ENCODE measurements at places on chromosomes 1 and 21.

GRCh38 chr1:239536165-239536849 lies 149.9 kb downstream of the CHRM3 start:
- no peak for DNase-seq

- no peak for DNase-seq
Observed at GRCh38 chr21:29190923-29191331, 60.5 kb downstream of the MAP3K7CL start.

GRCh38 chr1:117569856-117570255 lies 36.0 kb upstream of the TENT5C start:
- no peak for DNase-seq

GRCh38 chr1:29655145-29655544 lies 418.8 kb downstream of the PTPRU start:
- no peak for DNase-seq

DNA sequence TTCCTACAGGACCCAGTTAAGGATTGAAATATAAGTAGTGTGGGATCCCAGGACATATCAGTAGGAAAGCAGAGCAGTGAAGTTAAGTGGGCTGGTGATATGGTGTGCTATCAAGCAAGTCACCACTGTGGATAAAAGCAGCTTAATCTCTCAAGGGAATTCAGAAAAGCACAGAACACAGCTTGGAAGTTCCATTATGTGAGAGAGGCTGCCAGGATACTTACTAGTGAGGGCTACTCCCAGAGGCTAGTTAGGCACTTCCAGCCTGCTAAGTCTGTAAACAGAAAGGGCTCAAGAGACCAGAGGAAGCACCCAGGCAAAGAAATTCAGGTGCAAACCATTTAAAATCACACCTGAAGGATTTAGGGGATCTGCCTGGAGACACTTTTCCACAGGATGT lies 18.8 kb upstream of the GRIK1 start:
- no peak for DNase-seq

DNA sequence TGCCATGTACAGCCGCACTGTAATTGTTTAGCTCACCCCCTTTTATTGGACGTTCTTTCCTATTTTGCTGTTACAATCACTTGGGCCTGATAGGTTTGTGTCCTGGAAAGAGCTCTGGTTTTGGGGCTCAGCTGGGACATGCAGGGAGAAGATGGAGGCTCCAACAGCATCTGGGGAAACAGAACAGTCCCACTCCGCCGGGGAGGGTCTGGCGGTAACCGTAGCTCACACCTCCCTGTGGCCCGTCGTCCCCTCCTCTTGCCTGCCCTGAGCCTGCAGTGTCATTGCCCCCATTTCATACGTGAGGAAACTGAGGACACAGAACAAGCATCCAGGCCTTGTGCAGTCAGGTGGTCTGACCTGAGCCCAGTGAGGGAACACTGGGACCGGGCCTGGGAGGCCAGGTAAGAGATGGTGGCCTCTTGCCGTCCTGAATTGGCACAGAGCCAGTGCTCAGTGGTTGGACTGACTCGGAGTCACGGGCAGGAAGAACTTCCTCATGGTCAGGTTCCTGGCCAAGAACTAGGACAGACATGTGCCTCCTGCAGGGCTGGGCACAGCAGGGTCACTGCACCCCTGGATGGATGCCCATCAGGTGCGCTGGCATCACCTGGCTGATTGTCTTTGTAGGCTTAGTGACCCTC lies 41.8 kb downstream of the S100B start:
- DNase-seq = no peak

DNA sequence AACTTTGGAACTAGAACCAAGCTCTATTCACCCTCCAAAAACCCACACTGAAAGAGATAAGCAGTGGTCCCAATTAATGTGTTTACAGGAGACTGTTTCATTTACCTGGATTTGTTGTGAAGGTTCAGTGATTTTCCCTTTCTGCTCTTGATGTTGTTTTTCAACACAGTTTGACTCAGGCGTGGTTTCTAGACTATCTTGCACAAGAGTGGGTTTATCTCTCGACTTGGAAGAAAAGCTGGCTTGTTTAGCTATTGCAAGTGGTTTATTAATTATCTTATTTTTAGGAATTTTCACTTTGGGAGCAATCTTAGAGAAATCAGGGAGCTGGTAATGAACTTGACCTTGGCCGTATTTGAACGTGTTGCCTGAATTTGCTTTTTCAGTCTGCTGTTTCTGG lies 5.3 kb downstream of the AKNAD1 start:
- no peak for DNase-seq

- DNase-seq = no peak
Observed at GRCh38 chr21:35753308-35753707, 307.0 kb downstream of the SETD4 start.

GRCh38 chr1:96641282-96641681 lies 80.3 kb upstream of the PTBP2 start:
- DNase-seq = no peak

- no peak for DNase-seq
Observed at GRCh38 chr1:162389021-162389818, 7.7 kb downstream of the C1orf226 start.

- no peak for DNase-seq
Observed at GRCh38 chr1:33045246-33045645, 8.6 kb upstream of the AK2 start.

GRCh38 chr1:226357416-226357815 lies 48.5 kb upstream of the LIN9 start:
- no peak for DNase-seq

GRCh38 chr21:21241391-21241790 lies 243.2 kb downstream of the NCAM2 start:
- DNase-seq = no peak

- DNase-seq = no peak
Observed at GRCh38 chr1:25922971-25923552, 16.8 kb upstream of the STMN1 start.

- DNase-seq = no peak
Observed at GRCh38 chr1:152954436-152954835, 7.4 kb downstream of the SPRR5 start.

GRCh38 chr1:192860478-192861185 lies 51.8 kb downstream of the RGS2 start:
- no peak for DNase-seq

- no peak for DNase-seq
Observed at GRCh38 chr21:32456497-32456918, 44.0 kb downstream of the EVA1C start.

GRCh38 chr1:222009105-222009730 lies 267.3 kb upstream of the DUSP10 start:
- peak; percentile 13 for DNase-seq

DNA sequence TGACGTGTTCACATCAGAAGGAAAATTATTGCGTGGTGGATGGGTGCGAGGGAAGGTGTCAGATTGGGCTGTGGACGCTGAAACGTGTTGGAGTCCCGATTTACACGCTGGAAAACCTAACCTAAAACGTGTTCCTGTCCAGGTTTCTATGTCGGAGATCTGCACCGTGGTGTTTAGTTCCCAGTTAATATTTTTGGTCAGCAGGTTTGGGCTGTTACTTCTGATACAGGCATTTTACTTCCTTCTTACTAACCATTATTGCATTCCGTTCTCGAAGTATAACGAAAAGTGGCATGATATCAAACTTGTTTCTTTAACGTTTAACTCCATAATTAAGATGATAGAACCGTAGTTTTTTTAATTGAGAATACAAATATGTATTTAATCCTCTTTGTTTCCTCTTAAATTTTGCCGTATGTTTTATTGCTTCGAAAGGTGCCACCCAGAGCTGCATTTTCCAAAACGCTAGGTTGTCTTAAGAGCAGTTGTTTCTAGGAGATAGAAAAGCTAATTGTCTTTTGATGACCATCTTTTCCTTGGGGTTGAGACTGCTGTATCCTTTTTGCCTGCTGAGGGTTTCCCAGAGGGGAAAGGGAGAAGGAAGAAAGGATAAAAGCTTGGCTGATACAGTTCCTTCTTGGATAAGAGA lies 1.3 kb downstream of the ADARB1 start:
- no peak for DNase-seq

DNA sequence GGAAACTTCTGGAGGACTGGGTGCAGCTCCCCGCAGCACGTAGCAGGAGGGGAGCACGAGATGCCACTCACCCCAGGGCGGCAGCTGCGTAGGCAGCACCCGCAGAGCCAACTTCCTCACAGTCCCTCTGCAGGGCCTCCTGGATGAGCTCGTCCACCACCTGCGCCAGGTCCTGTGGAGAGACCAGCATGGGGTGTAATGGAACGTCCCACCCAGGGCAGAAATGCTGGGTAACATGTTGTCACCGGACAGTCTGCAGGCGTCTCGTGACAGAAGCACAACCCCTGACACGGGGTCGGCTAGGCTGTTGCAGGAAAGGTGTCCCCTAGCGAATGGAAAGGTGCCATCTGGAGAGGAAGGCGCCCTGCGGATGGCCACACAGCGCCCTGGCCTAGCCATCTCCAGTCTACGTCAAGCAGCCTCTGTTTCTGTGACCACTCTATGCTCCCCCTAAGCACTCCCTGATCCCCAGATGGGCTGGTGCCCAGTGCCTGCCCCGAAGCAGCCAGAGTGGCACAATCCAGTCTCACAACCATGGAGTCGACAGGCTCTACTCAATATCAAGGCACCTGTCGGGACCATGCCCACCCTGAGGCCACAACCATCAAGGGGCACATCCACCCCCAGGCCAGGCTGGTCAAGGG lies 21.2 kb downstream of the MCM3AP start:
- no peak for DNase-seq

- DNase-seq = peak; percentile 56
Observed at GRCh38 chr1:236159704-236160539, 17.6 kb downstream of the GPR137B start.

DNA sequence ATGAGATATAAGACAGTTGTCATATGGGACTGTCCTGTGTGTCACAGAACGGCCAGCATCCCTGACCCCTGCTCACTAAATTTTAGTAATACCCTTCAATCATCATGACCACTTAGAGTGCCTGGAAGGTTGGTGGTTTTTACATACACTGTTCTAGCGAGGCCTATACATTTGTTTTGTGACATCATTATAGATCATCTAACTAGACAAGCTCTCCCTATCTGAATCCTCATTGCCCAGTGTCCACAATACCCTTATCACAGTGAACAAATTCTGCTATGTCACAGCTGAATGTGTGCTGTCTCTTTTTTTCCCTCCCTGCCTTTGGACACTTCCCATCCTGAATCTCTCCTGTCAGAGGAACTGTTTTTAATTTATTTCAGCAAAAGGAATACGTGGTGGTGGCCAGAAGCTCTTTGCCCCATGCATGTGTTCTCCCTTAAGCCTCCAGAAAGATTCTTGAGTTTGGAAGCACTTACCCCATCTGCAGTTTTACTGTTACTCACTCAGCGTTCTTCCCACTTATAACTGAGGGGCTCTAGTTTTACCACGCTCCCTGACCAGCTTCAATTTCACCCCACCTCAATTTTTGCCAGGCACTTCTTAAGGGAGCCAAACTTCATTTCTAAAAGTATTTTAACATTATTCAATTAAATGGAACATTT lies 70.3 kb downstream of the OLFML2B start:
- no peak for DNase-seq

- DNase-seq = no peak
Observed at GRCh38 chr1:237634922-237635321, 255.8 kb downstream of the ZP4 start.

- DNase-seq = no peak
Observed at GRCh38 chr1:234826352-234826751, 216.4 kb upstream of the IRF2BP2 start.

- peak; percentile 85 for DNase-seq
Observed at GRCh38 chr1:1959840-1960479, 40.9 kb upstream of the TMEM52 start.

DNA sequence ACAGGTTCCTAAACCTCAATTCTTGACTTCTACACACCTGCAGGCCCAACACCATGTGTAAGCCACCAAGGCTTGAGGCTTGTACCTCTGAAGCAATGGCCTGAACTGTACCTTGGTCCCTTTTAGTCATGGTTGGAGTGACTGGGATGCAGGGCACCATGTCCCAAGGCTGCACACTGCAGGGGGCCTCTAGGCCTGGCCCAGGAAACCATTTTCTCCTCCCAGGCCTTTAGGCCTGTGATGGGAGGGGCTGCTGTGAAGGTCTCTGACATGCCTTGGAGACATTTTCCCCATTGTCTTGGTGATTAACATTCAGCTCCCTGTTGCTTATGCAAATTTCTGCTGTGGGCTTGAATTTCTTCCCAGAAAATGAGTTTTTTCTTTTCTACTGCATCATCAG lies 75.8 kb upstream of the ZNF678 start:
- no peak for DNase-seq

DNA sequence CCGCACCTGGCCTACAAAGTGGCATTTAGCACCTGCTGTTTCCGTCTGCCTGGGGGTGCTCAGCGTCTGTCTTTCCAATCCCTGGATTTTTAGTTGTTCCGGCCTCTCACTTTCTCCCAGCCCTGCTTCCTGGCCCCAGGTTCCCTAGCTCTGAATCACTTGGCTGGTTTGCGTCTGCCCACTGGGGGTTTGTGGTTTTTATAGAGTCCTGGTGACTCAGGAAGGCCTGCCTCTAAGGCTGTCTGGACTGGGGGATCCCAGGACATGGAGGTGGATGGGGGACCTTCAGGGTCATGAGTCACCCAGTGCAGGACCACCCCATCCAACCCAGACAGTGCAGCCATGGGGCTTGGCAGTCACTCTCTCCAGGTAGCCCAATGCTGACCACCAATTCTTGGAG lies 53.5 kb downstream of the MRPL37 start:
- DNase-seq = no peak

GRCh38 chr1:94949681-94950661 lies 23.1 kb upstream of the CNN3 start:
- DNase-seq = no peak

DNA sequence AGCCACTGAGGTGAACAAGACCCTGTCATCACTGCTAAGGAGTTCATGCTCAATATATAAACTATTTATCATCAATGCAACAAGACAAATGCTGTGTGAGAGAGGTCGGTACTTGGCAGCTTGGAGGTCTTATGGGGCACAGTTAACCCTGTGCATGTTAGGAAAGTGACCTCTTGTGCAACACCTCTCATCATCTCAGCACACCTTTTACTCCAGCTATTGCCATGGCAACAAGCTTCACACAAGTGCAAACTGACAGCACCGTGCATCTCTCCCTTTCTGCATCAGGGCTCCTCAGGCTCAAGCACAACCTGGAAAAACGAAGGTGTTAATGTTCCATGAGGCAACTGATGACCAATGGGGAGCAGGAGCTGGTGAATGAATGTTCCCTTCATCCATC lies 14.7 kb upstream of the MYSM1 start:
- no peak for DNase-seq

DNA sequence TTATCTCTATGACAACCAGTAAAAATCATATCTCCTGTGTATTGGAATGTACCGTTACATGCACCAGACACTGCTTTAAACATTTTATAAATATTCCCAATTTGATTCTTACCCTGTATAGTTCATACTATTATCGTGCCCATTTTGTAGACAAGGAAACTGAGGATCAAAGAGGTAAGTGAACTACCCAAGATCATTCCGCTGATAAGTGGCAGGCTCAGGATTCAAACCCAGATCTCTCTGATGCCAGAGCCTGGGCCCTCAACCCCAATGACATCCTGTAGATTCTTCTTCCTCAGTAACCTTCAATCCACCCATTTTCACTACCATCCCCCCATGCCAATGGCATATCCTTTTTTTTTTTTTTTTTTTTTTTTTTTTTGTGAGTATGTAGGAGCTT lies 12.3 kb downstream of the CFAP57 start:
- DNase-seq = no peak
